Left lung (tissue), 14 donors: ENCODE measurements at places on chromosomes 16 and 17. TPM values are rescaled to one million over a fixed set of nuclear protein-coding genes. Genes with fewer than 3 reads are reported as not detected.

Gene CCL4
- polyA plus RNA-seq, result 6.7 TPM

Gene KRTAP3-2
- polyA plus RNA-seq, result not detected

Gene C1QTNF8
- 0.10 TPM for polyA plus RNA-seq

Gene CLEC19A
- polyA plus RNA-seq, result 0.18 TPM

- no peak for DNase-seq
Observed at GRCh38 chr16:76583466-76583865, 306.3 kb downstream of the CNTNAP4 start.

- DNase-seq, result no peak
Observed at GRCh38 chr17:49201481-49201927, 8.9 kb downstream of the GNGT2 start.

DNA sequence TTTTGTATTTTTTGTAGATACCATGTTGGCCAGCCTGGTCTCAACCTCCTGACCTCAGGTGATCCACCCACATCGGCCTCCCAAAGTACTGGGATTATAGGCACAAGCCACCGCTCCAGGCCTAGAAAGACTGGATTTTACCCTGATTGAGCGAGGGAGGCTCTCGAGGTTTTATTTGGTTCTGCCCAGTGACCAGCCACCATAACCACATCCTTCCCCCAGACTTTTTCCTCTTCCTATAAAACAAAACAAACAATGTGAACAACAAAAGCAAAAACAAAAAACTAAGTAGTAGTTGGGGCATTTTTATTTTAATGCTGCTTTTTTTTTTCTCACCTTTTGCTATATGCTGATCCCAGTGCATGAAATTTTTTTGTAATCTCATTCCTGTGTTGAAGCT is 509.6 kb downstream of the MAF start:
- no peak for DNase-seq

GRCh38 chr17:43864161-43864984 is 17.4 kb downstream of the CD300LG start:
- no peak for DNase-seq

DNA sequence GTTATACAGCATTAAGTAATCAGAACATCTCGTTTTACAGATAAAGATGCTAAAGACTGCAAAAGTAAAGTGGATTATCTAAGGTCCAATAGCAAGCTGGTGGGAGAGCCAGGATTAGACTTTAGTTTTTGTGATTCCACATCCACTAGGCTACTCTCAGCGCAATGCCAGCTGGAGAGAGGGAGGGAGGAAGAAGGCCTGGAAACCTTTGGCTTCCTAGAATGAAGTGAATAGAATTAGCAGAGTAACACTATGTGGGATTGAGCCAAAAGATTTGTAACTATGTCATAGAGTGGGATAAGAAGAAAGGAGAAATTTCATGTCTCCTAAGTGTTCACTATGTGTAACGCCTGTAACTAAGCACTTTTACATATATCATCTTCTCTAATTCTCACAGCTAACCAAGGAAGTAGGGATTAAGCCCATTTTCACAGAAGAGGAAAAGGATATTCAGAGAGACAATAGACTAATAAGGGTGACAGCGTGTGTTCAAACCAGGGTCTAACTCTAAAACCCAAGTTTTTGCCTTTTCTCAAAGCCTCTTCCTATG is 25.4 kb upstream of the NSRP1 start:
- no peak for DNase-seq

DNA sequence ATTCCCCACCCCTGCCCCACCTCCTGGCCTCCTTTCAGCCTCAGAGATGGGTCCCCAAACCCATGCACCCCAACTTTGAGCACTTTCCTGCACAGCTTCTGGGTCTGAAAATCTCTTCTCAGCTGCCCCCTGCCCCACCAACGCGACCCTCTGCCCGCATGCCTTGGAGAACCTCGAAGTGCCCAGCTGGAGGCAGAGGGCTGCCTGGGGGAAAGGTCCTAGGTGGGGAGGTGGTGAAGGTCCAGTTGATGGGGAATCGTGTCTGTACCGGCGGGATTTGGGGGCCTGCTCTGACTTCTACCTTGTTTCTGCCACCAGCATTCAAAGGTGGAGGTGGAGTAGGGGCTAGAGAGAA is 1.3 kb downstream of the NKD1 start:
- DNase-seq, result no peak
